Right atrium auricular region (tissue), 2 donors: ENCODE measurements at places on chromosomes 2 and 18.

DNA sequence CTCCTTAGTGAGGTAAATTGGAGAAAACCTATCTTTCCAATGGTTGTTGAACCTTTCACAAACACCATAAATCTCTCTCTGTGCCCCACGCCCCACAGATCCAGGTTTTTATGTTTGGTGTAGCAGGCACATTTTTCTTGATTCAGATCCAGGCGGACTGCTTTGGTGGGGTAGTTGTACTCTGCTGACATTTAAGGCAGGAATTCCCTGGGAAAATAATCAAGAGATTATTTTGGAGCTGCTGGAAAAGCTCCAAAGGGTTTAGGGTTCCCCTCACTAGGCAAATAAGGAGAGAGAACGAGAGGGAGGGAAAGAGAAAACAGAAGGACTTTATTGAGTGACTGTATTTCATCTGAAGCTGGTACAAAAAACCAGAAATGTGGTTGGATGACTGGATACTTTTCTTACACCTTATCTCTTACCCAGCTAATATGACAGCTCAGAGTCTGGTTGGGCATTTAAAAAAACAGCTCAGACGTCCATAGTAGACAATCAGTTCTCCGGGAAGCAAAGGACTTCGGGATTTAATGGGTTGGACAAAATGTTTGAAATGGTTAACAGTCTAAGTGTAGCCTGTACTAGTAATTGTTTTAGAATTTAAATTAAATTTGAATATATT lies 3.6 kb upstream of the AQP4 start:
- DNase-seq: no peak

GRCh38 chr2:199987586-199987985 lies 32.2 kb downstream of the MAIP1 start:
- DNase-seq: no peak

DNA sequence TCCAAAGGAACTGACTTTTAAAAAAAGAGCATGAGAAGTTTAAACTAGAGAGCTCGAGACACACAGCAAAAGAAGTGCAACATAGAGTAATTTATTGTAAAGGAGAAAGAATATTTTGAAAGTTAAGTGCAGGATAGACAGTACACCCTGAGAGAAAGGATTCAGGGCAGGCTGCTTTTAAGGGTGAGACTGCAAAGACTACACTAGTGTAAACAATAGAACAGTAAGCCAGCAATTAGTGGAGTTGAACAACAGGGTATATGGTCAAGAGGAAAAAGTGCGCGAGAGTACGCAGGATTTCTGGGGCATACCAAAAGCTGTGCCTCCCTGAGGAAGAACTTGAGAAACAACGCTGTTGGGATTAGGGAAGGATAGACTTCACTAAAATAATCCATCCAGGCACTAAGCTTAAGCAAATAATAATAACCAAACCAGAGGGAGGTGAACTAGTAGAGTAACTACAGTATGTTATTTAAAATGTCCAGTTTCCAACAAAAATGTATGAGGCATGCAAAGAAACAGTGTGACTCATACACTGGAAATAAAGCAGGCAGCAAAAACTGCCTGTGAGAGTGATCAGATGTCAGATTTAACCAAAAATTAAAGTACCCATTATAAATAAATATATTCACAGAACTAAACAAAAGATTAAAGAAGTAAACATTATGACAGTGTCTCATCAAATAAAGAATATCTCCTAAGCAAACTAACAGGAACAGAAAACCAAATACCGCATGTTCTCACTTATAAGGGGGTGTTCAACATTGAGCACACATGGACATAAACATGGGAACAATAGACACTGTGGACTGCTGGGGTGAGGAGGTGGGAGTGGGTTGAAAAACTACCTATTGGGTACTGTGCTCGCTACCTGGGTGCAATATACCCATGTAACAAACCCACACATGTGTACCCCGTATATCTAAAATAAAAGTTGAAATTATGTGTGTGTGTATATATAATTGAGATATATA lies 40.5 kb upstream of the EMILIN2 start:
- no peak for DNase-seq

DNA sequence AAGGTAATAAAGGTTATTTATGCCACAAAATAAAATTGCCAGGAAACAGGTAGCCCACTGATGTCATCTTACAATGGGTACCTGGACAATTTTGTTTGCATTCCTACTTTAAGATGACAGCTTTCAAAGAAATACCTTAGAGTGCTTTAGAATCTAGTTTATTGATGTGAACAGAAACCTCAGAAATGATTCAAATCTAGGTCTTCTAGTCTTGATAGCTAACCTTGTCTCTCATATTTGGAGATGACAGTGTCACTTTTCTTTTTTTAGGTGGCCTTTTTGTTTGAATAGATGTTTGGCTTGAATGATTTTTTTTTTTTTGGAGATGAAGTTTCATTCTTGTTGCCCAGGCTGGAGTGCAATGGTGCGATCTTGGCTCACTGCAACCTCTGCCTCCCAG lies 69.1 kb downstream of the PIK3C3 start:
- DNase-seq: no peak

GRCh38 chr18:26439537-26439936 lies 108.8 kb downstream of the KCTD1 start:
- DNase-seq: no peak

- DNase-seq: peak; percentile 63
These were observed 313.4 kb upstream of the CCDC68 start for GRCh38 chr18:55272510-55273243.

GRCh38 chr18:42176599-42176998 lies 221.6 kb downstream of the PIK3C3 start:
- no peak for DNase-seq

DNA sequence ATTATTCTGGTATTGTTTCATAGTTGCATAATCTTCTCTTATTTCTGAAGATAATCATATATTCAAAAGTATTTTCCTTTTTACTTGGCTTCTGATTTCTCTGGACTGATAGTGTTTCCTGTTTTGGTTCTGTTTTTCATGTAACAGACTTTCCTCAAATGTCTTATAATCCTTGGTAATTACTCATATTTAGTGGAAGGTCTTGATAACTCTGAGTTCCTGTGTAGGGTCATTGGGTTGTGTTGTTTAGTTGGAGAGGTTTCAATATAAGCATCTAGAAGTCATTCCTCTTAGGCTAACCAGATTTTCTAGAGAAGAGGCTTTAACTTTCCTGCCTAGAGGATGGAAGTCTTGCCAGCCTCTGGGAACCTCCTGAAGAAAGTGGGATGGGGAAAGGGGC lies 23.8 kb downstream of the MFSD6 start:
- DNase-seq: no peak

GRCh38 chr2:5692561-5693286 lies 540 bp downstream of the SOX11 start:
- DNase-seq: no peak

- DNase-seq: no peak
These were observed 693.3 kb upstream of the KLHL29 start for GRCh38 chr2:22691666-22692065.

- no peak for DNase-seq
These were observed 140.0 kb downstream of the VAPA start for GRCh38 chr18:10053861-10054260.

- DNase-seq: no peak
These were observed 10.5 kb downstream of the COPS8 start for GRCh38 chr2:237096201-237096600.

GRCh38 chr2:16071865-16072637 lies 131.7 kb downstream of the MYCN start:
- no peak for DNase-seq

GRCh38 chr18:60982928-60983327 lies 350.3 kb upstream of the CDH20 start:
- no peak for DNase-seq

DNA sequence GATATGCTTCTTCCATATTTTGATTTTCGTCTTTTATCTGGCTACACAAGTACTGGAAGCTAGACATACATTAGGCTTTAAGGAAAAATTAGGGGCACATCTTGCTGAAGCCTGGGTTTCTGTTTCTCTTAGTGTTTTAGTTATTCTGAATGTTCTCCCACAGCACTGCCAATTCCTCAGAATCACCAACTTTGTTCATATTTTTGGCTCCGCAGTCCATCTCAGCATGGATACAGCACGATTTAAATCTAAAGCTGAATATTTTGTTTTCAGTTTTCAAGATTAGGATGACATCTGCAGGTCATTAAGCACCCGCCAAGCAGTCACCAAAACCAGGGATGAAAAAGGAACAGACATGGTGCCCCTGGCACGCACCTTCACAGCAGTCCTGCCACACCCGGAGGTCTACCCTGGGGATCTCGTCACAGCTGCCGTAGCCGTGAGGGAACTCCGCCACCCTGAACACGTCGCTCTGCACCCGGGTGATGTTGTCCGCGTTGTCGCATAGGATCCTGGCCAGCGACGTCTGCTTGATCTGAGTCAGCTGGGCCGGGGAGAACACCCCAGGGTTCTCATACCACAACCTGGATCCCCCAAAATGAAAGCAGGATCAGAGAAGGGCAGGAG lies 101.2 kb downstream of the PXDN start:
- DNase-seq: no peak

- DNase-seq: no peak
These were observed 673.1 kb upstream of the VRK2 start for GRCh38 chr2:57373530-57373929.

- no peak for DNase-seq
These were observed 88.8 kb downstream of the STK39 start for GRCh38 chr2:168158586-168158985.

GRCh38 chr2:11863513-11864328 lies 117.3 kb downstream of the LPIN1 start:
- DNase-seq: peak; percentile 92

DNA sequence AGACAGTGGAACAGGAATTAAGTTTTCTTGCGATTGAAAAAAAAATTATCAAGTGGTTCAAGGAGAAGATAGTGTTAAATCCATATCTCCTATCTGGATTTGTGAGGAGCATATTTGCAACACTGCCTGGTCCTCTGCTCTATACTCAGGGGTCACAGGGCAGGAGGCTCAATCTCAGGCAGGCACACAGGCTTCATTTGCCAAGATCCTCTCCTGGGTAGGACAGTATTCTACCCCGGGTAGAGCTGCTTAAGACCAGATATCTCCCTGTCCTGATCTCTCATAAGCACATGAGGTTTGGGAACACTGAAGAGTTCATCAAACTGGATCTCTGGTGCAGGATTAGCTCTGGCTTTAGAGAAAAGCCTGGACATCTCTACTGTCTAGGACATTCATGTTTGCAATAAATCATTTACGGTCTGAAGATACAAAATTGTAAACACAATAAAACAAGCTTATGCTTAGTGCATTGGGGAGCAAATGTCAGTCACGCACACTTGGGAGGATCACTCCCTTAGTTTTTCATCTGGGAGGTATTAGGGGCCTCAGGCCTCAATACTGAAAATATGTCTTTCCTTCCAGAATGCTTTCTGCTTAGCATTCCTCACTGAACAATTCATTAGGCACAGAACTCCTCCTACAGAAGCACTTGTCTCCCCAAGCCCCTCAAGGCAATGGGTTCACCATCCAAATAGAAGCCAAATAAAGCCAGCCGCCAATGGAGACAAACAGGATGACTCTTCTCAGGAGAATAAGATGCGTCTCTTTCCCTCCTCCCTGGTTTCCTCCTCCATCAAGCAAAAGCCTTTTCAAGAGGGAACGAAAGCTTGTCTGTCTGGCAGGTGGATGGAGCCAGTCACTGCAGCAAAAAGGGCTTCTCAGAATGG lies 34.1 kb upstream of the LCLAT1 start:
- DNase-seq: no peak

- no peak for DNase-seq
These were observed 26.3 kb upstream of the CASP8 start for GRCh38 chr2:201233812-201234662.

GRCh38 chr2:159201360-159202063 lies 85.0 kb downstream of the WDSUB1 start:
- no peak for DNase-seq

- DNase-seq: no peak
These were observed 144.4 kb downstream of the MREG start for GRCh38 chr2:215868846-215869543.

DNA sequence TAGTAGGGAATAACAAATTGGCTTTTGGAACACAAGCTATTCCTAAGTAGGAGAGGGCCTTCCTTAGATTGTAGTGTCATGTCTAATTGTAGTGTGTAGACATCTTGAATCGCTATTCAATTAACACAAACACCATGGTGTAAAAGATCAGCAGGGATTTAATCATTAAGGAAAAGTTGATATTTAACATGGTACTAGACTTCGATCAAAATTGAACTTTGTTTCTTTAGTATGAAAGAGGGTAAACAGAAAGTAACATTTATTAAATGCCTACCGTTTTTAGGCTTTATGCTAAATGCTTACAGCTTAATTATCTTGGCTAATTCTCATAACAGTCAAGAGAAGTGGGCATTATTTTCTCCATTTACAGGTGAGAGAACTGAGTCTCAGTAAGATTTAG lies 37.5 kb upstream of the FIGN start:
- DNase-seq: no peak

DNA sequence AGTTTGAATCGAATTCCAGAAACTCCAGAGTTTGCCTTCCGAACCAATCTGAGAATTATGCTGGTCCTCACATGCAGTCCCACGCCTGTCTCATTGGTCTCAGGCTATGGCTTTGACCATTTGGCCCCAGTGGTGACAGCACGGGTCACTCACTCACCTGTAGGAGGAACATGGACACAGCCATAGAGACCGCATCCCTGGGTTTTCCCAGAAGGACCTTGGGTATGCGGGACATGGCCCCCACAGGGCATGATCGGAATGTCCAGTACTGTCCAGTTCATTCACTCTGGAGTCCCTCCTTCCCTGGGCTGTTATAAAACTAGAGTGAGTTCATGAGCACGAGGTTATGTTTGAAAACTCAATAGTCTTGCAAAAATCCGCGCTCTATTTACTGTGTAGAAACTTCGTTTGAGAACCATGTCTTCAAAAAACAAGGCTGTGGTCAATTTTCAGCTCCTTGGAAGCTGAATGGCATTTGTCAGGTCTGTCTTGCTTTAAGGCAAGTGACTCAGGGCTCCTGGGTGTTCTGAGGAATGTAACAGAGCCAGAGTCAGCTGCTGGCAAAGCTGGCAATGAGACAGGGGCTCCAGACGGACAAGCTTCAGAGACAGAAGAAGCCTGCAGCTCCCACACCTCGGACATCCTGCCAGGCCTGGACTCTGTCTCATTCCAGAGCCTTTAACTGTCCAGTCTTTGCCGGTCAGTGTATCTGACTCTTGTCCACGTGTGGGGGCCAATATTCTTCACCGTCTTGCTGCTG lies 86.7 kb upstream of the TMEM18 start:
- DNase-seq: no peak

- DNase-seq: no peak
These were observed 42.4 kb downstream of the POMC start for GRCh38 chr2:25125976-25126375.

- DNase-seq: no peak
These were observed 356.3 kb downstream of the ZEB2 start for GRCh38 chr2:144163592-144163991.

GRCh38 chr2:234098681-234099080 lies 48.2 kb downstream of the SPP2 start:
- DNase-seq: no peak

DNA sequence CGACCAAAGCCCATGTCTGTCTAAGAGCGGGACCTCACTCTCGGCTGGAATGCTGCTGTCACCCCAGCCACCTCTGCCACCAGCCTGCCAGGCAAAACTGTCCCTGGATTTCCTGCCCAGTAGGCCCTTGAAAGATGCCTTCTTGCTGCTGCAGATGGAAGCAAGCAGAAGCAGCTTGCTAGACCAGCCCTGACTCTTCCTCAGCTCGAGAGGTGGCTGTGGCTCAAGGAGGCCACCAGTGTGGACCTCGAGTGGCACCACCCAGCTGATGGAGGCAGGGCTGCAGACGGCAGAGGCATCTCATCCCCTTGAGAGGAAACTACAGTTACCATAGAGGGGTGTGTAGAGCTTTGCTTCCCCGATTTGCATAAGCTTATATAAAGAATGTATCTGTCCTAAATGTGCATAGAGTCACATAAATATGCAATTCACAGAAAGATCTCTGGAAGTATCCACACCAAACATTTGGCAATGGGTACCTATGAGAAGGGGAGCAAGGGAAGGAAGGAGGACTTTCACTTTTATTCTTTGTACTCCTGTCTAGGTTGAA lies 20.6 kb downstream of the ADCY3 start:
- DNase-seq: no peak
